Stimulated activated CD8-positive, alpha-beta memory T cell treated with anti-CD3 and anti-CD28 coated beads, Interleukin-7, amount 100 ng/mL, for 24 hours (primary cell): ENCODE measurements at places on chromosomes 6 and 20.

- no peak for DNase-seq
Measured at GRCh38 chr6:22457996-22458395, 111.4 kb upstream of the HDGFL1 start.

DNA sequence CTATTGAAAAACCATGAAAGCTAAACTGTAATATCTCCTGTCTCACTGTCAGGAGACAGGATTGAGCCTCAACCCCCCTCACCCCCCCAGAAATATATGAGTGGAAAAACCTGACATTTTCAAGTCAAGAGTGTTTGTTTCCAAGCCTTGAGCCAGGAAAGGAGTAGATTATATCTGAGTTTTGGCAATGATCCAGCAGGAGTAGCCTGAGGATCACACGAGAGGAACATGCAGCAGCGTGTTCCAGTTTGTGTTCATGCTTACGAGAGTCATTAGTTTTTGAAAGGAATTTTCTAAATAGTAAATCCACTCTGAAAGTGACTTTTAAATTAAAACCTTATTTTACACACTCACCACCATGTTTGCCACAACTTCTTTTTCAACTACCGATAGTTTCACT lies 15.8 kb downstream of the IL22RA2 start:
- DNase-seq: no peak

DNA sequence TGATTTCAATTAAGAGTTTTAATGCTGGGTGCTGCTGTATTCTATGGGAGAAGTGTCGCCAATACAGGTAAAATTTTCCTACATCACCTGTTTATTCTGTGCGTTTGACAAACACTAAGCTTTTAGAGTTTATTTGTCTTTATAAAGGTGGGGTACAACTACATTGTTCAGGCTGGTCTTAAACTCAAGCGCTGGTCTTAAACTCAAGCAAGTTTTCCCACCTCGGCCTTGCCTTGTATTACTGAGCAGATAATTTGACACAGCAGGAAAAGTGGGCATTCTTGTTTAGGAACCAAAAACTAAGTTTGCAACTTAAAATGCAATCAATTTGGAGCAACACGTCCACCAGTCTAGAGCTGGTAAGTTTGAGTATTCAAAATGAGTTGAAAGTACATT lies 112.9 kb upstream of the BTN3A2 start:
- no peak for DNase-seq

GRCh38 chr20:43548273-43548880 lies 10.4 kb upstream of the SGK2 start:
- no peak for DNase-seq

DNA sequence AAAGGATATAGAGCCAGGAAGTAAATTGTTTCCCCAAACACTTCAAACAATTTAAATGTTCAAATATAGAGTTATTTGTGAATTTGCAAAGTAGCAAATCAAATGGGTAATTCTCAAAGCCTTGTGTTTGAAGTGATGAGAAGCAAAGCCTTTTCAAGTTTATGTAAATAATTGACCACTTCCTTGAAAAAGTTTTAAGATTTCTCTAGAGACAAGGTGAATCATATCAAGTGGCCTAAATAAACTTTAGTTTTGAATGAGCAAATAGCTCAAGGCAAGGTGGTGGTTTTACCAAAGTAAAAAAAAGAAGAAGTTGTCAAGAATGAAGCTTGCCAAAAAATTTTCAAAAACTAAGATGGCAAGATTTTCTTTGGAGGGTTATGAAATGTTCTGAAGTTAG lies 42.6 kb upstream of the IFNGR1 start:
- no peak for DNase-seq

- DNase-seq: no peak
Measured at GRCh38 chr20:5996765-5997164, 46.3 kb downstream of the MCM8 start.

GRCh38 chr20:3084283-3084985 lies at the start of gene AVP:
TSS of gene AVP (minus strand) at chr20:3084724. CDS start at chr20:3084674, 50 bp downstream.
- DNase-seq: no peak

DNA sequence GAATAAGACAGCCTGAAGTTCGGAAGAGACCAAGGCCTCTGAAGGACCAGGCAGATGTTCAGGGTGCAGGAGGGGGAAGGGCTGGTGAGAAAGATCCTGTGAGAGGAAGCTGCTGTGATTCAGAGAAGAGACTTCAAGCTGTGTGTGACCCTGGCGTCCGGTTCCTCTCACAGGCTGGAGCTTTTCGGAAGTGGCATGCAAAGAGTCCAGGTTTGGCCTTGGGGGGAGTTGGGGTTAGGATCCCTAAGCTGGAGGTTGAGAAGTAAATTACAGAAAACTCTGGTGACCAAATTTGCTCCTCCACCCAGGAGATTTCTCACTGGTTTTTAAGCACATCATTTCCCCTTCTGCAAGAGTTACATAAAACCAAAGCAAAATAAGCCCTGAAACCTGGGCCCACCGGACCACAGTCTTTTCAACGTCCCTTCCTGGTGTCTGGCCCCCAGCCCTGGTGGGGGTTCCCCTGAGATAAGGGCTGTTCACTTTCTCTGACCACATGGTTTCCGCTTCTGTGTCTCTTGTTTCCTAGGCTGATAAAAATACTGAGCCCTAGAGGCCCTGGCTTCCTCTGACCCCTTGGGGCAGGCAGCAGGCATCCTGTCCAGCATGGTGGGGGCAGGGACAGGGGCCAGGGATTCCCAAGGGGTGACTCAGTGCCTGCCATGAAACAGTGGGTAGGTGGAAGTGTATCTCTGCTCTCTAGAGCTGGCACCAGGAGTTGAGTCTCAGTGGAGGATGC lies 12.0 kb upstream of the LTA start:
- DNase-seq: no peak

- no peak for DNase-seq
Measured at GRCh38 chr20:32613192-32614053, 28.3 kb upstream of the NOL4L start.

- DNase-seq: no peak
Measured at GRCh38 chr20:44993343-44993742, 27.0 kb downstream of the STK4 start.

DNA sequence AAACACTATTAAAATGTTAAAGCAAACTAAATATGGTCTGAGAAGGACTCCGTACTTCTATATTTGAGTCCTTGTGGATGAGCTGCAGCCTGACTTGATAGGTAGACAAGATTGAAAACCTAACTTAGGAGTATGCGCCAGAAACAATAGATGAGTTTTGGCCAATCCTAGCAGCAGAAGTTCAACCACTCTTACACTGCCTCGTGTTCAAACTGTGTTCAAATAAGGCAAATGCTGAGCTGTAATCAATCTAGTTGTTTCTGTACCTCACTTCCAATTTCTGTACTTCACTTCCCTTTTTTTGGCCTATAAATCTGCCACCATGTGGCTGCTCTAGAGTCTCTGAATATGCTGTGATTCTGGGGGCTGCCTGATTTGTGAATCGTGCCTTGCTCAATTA lies 13.2 kb upstream of the SERINC1 start:
- DNase-seq: no peak

- DNase-seq: no peak
Measured at GRCh38 chr6:36224918-36225461, 28.4 kb downstream of the BRPF3 start.

- DNase-seq: no peak
Measured at GRCh38 chr6:40466986-40467539, 120.1 kb downstream of the LRFN2 start.

GRCh38 chr6:165404296-165404695 lies 94.9 kb upstream of the C6orf118 start:
- no peak for DNase-seq

DNA sequence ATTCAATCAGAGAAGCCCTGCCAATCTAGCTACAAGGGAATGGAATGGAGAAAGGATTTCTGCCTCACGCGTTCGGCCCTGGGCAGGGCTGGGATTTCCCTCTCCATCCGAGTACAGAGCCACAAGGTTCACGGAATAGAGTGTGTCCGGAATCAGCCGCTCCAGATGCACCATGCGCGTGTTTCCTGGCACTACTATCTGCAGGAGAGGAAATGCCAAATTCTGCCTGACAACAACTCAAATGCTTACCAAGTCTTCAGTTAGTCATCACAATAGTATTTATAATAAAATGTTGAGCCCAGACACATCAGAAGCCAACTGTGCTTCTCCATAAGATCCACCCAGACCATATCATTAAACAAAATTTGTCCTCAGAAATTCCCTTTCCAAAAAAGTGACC lies 75.1 kb downstream of the COL12A1 start:
- no peak for DNase-seq

DNA sequence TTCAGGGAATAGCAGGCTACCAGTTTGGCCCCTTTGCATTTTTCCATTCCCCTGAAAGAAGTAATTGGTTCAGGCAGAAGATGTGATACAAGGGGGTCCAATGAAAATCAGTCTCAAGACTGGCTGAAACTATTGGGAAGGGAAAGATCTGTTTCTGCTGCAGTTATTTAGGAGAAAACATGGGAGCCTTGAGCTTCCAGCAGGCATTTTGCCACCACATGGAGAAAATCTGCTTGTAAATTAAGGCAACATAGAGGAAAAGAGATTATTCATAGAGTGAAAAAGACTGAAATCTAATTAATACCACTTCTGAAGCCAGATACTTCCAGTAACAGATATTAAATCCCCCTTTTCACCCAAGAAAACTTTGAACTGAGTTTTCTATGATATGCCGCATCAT lies 44.2 kb upstream of the SNAP25 start:
- no peak for DNase-seq
